Endothelial cell (in vitro differentiated cells): ENCODE measurements at places on chromosomes 3 and 15.
A peak's percentile ranks its signal among the peaks of the same experiment; 100 is the strongest.

- no peak for DNase-seq
Observed at GRCh38 chr3:123305192-123305591, 103.4 kb downstream of the SEC22A start.

DNA sequence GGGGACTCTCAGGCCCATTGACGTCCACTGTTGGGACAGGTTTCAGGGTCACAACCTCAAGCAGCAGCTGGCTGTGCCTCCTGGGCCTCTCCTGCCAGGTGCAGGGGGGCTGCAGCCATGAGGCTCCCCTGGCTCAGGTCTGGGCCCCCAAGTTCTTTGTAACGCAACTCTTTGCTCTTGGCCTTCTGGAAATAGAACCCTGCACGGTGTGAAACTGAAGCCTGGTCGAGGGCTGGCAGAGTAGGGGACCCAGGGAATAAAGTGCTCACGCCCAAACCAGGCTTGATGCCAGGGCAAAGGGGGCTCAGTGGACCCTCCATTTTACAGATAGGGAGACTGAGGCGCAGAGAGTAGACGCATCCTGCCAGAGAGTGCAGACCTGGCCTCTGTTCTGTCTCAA is 771 bp downstream of the CALML4 start:
- no peak for DNase-seq

GRCh38 chr3:111096487-111097209 is 25.0 kb downstream of the NECTIN3 start:
- DNase-seq = no peak

GRCh38 chr3:146050691-146051090 is 110.3 kb downstream of the PLOD2 start:
- no peak for DNase-seq

DNA sequence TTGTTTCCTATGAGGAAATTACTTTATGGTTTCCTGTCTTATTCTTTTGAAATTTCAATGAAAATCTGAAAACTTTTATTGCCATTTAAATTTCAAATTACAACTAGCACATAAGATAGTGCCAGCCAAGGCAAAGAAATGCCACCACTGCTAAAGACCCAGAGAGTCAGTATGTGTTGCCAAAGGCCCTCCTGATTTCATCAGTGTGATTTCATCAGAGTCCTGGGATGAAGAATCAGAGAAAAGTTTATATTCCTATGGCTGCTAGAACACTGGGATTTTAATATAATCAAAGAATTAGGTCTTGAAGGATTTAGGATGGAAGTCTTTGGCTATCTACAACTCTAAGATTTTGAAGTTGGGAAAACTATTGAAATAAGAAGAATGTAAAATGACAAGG is 434.2 kb upstream of the CCDC54 start:
- no peak for DNase-seq

DNA sequence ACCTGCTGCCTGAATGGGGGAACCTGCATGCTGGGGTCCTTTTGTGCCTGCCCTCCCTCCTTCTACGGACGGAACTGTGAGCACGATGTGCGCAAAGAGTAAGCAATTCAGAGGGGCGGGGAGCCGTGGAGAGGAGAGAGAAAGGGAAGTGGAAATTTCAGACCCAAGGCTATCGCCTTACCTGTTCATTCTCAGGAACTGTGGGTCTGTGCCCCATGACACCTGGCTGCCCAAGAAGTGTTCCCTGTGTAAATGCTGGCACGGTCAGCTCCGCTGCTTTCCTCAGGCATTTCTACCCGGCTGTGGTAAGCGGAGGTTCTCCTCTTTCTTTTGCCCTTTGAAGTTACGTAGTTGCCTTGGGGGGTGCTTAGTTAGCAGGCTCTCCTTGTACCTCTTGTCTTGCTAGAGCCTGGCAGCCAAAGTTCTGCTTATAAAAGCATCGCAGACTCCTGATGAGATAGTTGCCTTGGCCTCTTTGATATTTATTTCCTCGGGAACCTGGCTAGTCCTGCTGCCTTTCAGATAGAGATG is 13.7 kb upstream of the LRRC2 start:
- no peak for DNase-seq

GRCh38 chr3:78148986-78149717 is 1109.3 kb downstream of the ROBO2 start:
- DNase-seq = no peak

GRCh38 chr3:38455639-38456430 is 2.1 kb downstream of the ACVR2B start:
- no peak for DNase-seq

DNA sequence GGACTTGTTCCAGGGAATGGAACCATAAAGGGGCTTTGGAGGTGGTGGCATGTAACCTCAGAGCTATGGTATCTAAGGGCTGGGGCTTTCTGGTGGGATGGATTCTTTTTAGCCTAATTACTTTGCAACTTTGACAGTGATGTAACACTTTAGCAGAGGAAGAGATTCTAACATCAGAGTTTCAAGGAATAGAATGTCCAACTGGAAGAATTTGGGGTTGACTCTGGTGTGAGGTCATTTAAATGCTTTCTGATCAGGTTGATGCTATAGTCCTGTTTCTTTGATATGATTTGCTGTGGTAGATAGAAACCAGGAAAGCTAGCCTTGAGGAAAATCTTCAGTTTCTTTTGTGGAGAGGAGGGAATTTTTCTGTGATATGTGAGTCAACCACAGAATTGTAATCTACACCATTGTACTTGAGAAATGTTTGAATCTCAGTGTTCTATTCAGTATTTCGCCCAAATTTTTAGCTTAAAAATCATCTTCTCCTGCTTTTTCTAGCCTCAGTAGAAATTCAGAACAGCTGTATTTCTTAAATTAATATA is 40.0 kb downstream of the ATP2C1 start:
- no peak for DNase-seq

GRCh38 chr3:184748219-184749135 is 36.6 kb upstream of the MAGEF1 start:
- peak; percentile 22 for DNase-seq

DNA sequence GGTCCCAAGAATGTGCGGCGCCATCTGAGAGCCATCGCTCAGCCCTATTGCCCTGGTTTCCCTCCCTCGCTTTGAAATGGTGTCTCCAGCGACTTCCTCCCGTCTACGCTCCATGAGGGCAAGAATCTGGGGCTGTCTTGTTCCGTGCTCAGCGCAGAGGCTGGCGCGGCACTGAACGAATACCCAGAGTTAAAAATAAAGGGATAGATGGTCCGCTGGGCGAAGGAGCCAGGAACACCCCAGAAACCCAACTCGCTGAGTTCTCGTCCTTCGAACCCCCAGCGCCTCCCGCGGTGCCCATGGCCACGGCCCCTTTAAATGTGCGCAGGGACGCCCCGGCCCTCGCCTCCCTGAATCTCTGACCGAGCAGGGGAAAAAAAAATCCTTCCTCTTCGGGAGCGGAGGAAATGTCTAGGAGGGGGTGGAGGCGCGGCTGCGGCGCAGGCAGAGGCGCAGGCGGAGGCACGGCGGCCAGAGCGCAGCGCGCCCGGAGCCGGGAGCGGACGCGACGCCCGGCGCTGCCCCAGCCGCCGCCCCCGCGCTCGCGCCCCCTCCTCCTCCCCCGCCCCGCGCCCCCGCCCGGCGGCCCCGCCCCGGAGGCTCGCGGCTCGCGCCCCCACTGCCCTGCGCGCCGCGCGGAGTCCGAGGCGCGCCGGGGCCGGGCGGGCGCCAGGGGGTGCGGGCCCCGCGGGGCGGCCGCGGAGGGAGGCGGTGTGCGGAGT is 8.5 kb upstream of the FGD5 start:
- DNase-seq = peak; percentile 70

GRCh38 chr15:35728219-35728940 is 182.4 kb upstream of the DPH6 start:
- DNase-seq = no peak

- DNase-seq = no peak
Observed at GRCh38 chr3:110067527-110067926, 730.2 kb upstream of the DPPA4 start.

- DNase-seq = no peak
Observed at GRCh38 chr3:119557877-119558269, 1.5 kb downstream of the CD80 start.

GRCh38 chr3:117228466-117228865 is 518.9 kb downstream of the TUSC7 start:
- no peak for DNase-seq

DNA sequence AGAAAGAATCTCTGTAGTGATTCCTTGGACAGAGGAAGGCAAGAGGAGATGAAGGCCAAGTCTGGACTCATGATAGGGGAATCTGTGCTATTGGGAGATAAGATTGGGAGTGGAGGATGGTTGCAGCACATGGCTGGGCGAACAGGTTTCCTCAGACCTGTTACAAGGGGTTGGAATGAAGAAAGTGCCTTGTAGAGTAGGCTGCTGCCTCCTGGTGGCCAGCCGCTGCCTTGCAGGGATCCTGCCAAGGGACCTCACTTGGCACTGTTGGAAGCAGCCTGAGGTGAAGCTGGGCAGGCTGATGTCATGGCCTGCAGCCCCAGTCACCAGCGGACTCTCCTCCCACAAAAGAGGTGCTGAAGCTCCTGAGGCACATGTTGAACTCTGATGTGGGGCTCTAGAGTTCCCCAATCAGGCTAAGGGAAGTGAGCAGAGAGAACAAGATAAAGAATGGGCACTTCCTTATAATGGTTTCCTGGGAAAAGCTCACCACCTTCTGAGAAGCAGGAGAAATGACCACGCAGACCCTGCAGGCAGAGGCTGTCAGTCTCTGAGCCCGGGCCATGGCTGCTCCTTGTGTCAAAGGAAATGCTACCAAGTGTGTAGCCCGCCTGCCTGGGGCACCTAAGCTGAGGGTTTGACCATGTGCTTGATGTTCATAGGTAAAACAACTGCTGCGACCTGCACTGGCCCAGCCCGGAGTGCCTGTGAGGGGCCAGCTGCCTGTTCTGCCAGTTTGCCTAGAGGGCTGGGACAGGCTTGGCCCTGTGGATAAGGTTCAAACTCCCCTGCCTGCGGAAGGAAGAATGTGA is 1.6 kb upstream of the TEX264 start:
- peak; percentile 93 for DNase-seq

- DNase-seq = no peak
Observed at GRCh38 chr3:172601066-172601832, 78.0 kb upstream of the TNFSF10 start.

GRCh38 chr3:13821126-13821525 is 58.7 kb downstream of the WNT7A start:
- DNase-seq = no peak

DNA sequence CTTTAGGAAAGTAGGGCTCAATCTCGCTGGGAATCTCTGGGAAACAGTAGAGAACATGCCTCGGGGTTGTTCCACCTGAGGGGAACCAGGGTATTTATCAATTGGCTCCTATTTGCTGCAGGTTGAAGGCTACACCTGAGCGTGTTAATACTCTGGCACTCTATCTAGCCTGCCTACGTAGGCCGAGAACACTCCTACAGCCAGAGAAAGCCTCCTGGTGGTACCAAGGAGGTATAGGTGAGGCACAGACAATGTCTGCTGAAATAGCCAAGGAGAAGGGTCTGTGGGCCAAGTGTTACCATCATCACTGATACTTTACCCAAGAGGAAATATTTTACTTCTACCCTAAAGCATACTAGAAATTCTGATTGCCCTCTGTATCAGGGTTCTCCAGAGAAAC is 341.0 kb upstream of the UBE2E2 start:
- no peak for DNase-seq

DNA sequence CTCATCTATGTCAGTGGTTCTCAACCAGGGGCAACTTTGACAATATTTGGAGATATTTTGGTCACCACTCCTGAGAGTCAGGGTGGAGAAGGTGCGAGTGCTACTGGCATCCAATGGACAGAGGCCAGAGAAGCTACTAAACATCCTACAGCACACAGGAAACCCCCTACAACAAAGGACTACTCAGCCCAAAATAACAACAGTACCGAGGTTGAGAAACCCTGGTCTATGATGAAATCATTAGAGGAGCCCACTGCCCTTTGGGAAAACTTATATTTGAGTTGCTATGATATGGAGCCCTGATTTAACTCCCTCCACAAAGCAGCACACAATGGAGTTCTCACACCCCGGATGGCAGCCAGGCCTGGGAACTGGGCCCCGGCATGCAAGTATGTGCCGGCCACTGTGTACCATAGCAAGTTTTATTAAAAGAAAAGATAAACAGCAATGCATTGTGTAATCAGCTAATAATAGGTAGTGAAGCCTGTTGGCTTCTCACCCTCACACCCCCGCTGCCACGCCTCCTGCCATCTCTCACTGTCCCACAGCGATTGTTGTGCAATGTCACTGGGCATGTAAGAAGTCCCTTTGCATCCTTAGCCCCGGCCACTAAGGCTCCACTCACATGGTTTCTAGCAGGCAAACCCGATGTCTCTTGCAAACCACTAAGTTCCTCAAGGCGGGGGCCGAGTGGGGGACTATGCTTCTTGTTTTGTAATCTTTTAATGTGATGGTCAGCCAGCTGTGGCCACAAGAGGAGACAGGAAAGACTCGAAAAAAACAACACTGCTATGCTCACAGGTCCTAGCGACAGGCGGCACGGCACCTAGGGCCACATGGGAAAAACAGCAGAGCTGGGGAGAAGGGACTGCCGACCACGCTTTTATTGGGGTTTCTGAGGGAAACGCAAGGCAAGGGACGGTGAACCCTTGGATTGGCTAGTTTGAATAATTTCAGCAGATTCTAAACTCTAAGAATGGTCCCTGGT is 110.0 kb downstream of the AQP9 start:
- no peak for DNase-seq

GRCh38 chr15:25431836-25432561 is 6.8 kb downstream of the UBE3A start:
- DNase-seq = no peak

- no peak for DNase-seq
Observed at GRCh38 chr3:63478990-63479660, 173.3 kb upstream of the SNTN start.

DNA sequence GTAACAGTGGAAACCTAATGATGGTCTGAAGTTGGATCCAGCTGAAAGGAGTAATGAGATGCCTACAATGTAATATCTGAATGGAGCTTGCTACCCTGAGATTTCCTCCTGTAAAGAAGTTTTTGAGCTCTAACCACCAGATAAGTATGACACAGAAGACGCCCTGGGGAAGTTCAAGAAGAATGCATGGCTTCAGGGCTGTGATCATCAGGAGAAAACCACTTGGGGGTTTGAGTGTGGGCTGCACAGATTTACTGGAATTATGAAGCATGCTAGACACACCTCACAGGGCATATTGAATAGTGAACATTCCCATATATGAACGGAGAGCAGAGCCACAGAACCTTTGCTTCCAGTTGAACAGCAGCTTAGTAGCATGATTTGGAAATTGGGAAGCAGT is 10.6 kb upstream of the CCDC80 start:
- DNase-seq = no peak

- DNase-seq = no peak
Observed at GRCh38 chr15:76837474-76837873, 67.7 kb downstream of the SCAPER start.

DNA sequence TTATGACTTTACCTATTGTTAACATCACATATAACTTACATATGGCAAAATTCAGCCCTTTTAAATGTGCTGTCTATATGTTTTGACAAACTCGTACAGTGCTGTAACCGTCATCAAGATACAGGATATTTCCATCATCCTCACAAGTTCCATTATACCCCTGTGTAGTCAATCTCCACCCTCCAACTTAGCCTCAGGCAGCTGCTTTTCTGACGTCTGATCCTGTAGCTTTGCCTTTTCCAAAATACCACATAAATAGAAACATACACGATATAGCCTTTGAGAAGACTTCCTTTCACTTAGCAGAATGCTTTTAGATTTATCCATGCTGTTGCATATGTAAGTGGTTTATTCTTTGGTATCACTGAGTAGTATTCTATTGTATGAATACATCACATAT is 47.1 kb downstream of the SLC12A1 start:
- DNase-seq = no peak
